Thoracic aorta (tissue), 2 donors: ENCODE measurements at places on chromosomes 3 and 15. TPM values are rescaled to one million over a fixed set of nuclear protein-coding genes. Genes with fewer than 3 reads are reported as not detected.
A peak's percentile ranks its signal among the peaks of the same experiment; 100 is the strongest.

DNA sequence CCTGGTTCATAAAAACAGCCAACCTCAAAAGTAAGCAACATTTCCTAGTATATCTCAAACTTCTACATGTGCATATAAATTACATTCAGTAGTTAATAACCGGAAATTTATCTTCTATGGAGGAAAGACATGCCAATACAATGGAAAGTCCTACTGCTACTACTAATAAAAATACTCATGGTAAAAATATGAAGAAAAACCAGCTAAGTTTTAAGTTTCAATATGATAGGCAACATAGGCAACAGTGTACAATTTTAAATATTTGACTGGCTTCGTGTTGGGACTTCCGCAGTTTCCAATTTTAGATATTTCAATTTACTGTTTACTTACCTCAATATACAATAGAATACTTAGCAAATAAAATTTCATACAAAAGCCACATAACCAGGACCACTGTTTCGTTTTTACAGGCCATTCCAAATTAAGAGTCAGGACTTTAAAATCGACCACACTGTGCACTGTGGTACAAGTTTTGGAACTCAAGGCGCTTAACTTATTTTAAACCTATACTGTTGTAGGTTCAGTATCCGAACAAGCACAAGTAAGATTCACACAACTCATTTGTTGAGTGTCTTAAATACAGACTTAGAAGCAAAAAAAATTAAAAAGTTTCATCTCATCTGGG is 2.9 kb downstream of the NAA50 start:
- H3K36me3 ChIP-seq = no peaks in the 10 kb centered on the region
- DNase-seq = no peak
- H3K4me3 ChIP-seq = no peak overlapping the region
- peaks cover 12% of the 10 kb centered on the region for H3K4me1 ChIP-seq
- H3K27me3 ChIP-seq = no peaks in the 10 kb centered on the region

DNA sequence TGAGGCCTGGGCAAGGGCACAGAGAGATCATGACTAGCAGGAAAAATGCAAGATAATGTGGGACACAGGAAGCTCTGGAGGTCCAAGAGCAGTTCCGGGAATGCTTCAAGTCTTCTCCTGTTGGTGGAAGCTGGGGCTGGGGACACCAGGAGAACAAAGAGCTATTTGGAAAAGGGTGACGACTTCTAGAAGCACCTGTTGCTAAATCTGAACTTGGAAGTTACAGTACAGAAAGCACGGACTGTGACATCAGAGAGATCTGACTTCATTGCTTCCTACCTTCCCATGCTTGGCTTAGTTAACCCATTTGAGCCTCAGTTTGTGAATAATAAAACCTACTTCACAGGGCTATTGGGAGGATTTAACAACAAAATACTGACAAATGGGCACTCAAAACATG is 52.7 kb upstream of the NEO1 start:
- no peaks in the 10 kb centered on the region for H3K27me3 ChIP-seq
- no peak for DNase-seq
- H3K36me3 ChIP-seq = no peaks in the 10 kb centered on the region
- H3K4me1 ChIP-seq = peaks cover 3% of the 10 kb centered on the region

DNA sequence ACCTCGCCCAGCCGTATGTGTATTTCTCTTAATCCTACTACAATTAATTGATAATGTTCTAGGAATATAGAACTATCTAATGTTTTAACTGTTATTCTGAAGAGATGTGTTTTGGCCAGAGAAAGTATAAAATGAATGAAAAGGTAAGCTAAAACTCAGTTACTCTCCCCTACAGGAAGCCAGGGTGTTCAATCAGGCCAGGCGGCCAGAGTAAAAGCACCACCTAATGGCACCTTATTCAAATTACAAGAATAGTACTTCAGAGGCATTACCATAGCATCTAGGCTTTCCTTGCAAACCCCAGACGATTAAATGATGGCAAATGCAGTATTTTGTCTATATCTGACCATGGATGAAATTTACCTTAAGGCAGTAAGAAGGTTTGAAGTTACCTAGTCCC is 10.4 kb downstream of the SLC12A8 start:
- no peak overlapping the region for H3K4me3 ChIP-seq
- H3K4me1 ChIP-seq = no peaks in the 10 kb centered on the region
- no peaks in the 10 kb centered on the region for H3K27me3 ChIP-seq
- H3K36me3 ChIP-seq = no peaks in the 10 kb centered on the region
- DNase-seq = no peak
- H3K27ac ChIP-seq = no peak overlapping the region

DNA sequence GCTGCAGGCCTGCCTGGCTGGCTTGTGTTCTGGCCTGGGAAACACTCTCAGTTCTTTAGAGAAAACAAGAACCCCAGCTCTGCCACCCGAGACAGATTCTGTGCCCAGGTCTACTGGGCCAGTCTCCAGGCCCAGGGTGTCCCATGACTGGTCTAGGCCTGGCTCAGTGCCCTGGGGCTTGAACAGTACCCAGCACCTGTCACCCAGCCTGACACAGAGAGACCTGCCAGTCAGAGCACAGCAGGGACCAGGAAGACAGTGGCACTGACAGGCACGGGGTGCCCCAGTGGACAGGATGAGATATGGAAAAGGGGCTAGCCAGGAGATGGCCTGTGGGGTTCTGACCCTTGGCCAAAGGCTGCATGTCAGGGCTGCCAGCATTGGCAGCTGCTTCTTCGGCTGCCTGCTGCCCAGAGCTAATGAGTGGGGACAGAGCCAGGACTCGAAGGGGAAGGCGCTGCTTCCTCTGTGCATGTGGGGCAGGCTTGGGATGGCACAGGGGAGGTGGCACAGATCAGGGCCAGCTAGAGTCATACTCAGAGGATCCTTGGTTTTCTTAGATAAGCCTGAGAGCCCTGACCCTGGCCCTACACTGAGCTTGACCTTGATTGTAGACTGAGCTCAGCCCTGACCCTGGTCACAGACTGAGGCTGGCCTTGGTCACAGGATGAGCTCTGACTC is 15.1 kb downstream of the CCDC33 start:
- H3K27ac ChIP-seq = peak overlapping the region; percentile 10
- H3K36me3 ChIP-seq = no peaks in the 10 kb centered on the region
- H3K4me1 ChIP-seq = peaks cover 34% of the 10 kb centered on the region
- no peak overlapping the region for H3K4me3 ChIP-seq

DNA sequence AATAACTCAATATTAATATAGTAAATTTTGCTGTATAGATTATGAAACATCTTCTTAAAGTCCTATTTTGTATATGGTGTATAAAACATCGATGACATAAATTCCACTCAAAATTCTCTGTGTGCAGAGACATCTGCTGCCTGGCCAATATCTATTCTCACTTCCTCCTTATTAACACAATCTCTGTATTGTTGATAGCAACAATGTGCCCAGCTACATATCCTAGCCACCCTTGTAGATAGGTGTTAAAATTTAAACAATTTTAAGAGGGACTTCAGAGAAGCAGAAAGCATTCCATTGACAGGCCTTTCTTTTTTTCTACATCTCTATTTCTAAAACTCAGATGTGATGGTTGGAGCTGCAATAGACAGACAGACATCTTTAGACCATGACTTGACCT is 72.3 kb downstream of the FGF12 start:
- no peaks in the 10 kb centered on the region for H3K27me3 ChIP-seq
- H3K36me3 ChIP-seq = no peaks in the 10 kb centered on the region
- H3K4me3 ChIP-seq = no peak overlapping the region
- no peaks in the 10 kb centered on the region for H3K4me1 ChIP-seq
- no peak for DNase-seq

DNA sequence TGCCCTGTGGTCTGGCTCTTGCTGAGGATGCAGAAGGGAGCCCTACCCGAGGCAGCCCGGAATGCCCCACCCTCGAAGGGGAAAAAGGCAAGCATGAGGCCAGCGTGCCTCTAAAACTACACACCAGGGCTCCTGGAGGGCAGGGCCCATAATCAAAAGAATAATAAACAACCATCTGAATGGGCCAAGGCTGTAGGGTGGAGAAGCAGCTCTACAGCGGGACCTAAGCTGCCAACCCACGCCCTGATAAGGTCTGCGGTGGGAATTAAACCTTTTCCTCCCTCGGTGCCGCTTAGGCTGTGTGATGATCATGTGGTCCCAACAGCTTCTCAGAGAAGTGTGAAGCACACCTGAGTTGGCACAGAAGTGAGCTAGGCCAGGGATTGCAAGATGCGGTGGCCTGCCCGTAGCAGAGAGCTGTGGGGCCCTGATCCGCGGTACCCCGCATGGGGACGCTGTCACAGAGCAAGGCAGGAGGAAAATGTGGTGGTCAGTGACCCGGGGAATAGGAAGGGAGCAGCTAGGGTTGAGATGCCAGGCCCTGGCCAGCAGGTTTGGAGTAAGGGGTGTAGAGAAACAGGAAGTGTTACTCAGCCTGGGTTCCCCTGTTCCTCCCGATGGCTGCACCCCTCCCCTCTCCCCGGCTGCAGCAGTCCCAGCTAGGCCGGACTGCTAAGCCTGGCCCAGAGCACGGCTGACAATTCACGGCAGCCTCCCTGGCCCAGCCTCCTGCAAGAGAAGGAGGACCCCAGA is 1.1 kb upstream of the C15orf62 start:
- H3K36me3 ChIP-seq = peaks cover 14% of the 10 kb centered on the region
- H3K4me1 ChIP-seq = peaks cover 19% of the 10 kb centered on the region
- no peak for DNase-seq
- H3K27me3 ChIP-seq = no peaks in the 10 kb centered on the region

GRCh38 chr3:134086616-134087015 is 56.9 kb upstream of the SLCO2A1 start:
- no peaks in the 10 kb centered on the region for H3K27me3 ChIP-seq
- H3K4me3 ChIP-seq = no peak overlapping the region

DNA sequence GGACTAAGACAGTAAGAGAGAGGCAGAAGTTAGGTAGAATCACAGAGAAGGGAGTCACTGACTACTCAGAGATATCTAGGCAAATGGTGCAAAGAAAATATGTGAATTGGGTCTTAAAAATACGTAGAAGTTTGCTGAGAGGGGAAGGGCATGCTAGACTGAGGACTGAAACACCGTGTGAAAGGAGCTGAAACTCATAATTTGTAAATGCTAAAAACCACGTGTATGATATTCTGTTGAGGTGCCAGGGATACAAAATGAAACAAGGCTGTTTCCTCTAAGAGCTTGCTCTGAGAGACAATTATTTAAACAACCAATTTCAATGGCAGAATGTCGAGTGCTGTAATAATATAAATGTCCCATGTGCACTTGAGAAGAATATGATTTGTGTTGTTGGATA is 47.2 kb downstream of the NCK1 start:
- peaks cover 4% of the 10 kb centered on the region for H3K4me1 ChIP-seq
- no peak overlapping the region for H3K4me3 ChIP-seq
- no peak for DNase-seq
- H3K27me3 ChIP-seq = no peaks in the 10 kb centered on the region

- no peak overlapping the region for H3K4me3 ChIP-seq
- no peak for DNase-seq
- H3K27me3 ChIP-seq = no peaks in the 10 kb centered on the region
- no peaks in the 10 kb centered on the region for H3K4me1 ChIP-seq
These were observed 55.5 kb downstream of the SATB1 start for GRCh38 chr3:18369551-18370185.

GRCh38 chr3:15542614-15543013 is 21.1 kb upstream of the COLQ start:
- no peaks in the 10 kb centered on the region for H3K27me3 ChIP-seq
- peak overlapping the region; percentile 17 for H3K27ac ChIP-seq
- no peaks in the 10 kb centered on the region for H3K36me3 ChIP-seq
- H3K4me1 ChIP-seq = peaks cover 12% of the 10 kb centered on the region
- no peak for DNase-seq
- peak overlapping the region; percentile 11 for H3K4me3 ChIP-seq

- no peaks in the 10 kb centered on the region for H3K27me3 ChIP-seq
- peaks cover 14% of the 10 kb centered on the region for H3K4me1 ChIP-seq
- H3K27ac ChIP-seq = no peak overlapping the region
- no peak overlapping the region for H3K4me3 ChIP-seq
These were observed 34.0 kb upstream of the LEKR1 start for GRCh38 chr3:156792114-156792513.

DNA sequence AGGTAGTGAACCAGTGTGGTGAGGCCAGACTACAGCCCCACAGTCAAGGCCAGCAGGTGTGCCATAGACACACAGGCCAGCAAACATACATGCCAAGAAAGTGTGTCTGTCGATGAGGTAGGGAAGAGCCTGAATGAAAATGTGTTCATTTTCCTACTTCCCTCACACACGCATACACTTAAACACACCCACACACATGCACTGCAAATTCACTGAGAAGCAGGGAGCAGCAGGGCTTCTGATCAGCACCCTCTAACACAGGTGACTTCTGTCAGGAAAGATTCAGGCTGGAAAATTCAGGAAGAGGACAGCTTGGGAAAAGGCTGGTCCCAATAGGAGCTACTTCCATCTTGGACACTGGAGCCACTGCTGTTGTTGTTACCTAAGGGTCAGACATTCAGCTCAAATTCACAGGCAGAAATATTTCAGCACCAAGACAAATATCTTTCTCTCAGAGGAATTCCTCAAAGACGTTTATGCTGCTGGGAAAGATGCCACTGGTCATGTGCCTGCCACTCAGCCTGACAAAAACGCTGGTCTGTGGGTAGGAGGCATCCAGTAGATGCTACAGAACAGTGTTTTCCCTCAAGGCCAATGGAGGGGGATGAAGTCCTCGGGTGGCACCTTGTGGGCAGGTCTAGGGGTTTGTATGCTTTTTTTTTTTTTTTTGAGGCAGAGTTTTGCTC is 40.9 kb upstream of the LARS2 start:
- no peaks in the 10 kb centered on the region for H3K27me3 ChIP-seq
- no peaks in the 10 kb centered on the region for H3K36me3 ChIP-seq
- no peak for DNase-seq
- no peak overlapping the region for H3K4me3 ChIP-seq

DNA sequence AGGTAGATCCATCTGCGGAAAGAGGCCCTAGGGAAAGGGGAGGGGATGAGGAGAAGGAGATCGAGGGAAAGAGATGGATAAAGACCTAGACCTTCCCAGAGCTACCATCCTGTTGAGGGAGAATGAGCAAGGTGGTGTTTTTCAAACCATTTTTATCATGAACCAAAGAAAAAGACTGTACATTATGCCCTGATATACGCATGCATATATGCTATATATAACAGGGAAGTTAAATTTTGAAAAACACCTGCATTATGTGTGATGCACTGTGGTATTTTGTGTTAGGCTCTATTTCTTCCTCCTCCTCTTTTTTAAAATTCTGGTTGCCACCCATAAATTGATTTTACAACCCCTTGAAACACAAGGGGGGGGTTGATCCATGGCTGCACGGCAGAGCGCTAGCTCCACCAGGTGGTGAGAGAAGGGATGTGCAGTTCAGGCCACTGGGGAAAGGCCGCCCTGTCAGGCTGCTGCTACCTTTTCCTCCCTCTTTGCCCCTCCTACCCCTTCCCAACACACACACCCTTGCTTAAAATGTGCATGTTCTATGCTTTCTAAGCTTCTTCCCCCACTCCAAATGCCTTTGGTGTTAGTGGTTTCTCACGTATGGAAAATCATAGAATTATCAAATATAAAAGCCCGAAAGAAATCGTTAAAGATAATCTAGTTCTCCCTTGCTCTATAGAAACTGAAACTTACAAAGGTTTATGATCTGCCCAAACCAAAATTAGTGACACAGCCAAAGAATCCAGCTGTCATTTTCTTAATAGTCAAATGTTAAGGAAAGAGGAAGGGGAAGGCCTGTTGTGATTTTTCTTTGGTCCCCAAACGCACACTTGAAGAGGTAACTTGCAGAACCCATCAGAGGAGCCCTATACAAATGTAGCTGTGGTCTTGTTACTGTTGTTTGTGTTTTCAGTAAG is 262.0 kb upstream of the UMPS start:
- H3K27ac ChIP-seq = no peak overlapping the region
- no peaks in the 10 kb centered on the region for H3K27me3 ChIP-seq
- peaks cover 16% of the 10 kb centered on the region for H3K36me3 ChIP-seq
- H3K4me3 ChIP-seq = no peak overlapping the region

The HIGD2B gene
- total RNA-seq = not detected

The PLSCR2 gene
- total RNA-seq = 2.9 TPM

The STXBP5L gene
- total RNA-seq = 0.07 TPM

The ISLR gene
- 323 TPM for total RNA-seq

The RBMS3 gene
- 149 TPM for total RNA-seq

The TNFSF10 gene
- total RNA-seq = 16.0 TPM

The CHRNA7 gene
- 1.9 TPM for total RNA-seq
